ENCODE measurements at places on chromosomes 6 and 20. TPM values are rescaled to one million over a fixed set of nuclear protein-coding genes. Genes with fewer than 3 reads are reported as not detected.
A peak's percentile ranks its signal among the peaks of the same experiment; 100 is the strongest.

Gene DLL1
- 15.8 TPM for total RNA-seq

Gene TFAP2A
- not detected for total RNA-seq

Gene TMC2
- total RNA-seq = not detected

Gene OR10C1
- total RNA-seq = not detected

- H3K4me1 ChIP-seq = peaks cover 14% of the 10 kb centered on the region
- H3K36me3 ChIP-seq = peaks cover 4% of the 10 kb centered on the region
- H3K4me3 ChIP-seq = no peak overlapping the region
- H3K27ac ChIP-seq = no peak overlapping the region
Measured at GRCh38 chr6:128238225-128238624, 282.2 kb downstream of the PTPRK start.

DNA sequence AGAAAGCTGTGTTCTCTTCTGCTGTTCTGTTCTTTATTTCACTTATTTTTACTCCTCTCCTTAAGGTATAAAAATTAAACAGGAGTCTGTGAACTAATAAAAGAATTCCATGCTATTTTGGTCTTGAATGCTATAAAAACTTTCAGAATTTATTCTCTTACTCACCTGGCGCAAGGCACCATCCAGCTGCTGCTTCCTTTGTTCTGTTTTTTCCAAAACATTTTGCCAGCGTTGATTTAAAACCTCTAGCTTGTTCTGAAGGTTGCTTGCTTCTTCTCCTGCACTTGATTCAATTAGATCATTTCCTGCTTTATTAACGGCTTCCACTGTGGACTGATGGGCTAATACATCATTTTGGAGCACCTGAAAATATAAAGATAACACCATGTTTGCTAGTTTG lies 145.0 kb downstream of the DST start:
- peaks cover 6% of the 10 kb centered on the region for H3K27me3 ChIP-seq
- H3K4me3 ChIP-seq = no peak overlapping the region
- DNase-seq = no peak

- H3K36me3 ChIP-seq = peaks cover 11% of the 10 kb centered on the region
- no peak overlapping the region for H3K27ac ChIP-seq
- peaks cover 43% of the 10 kb centered on the region for H3K4me1 ChIP-seq
- peak overlapping the region; percentile 59 for H3K4me3 ChIP-seq
- no peak for DNase-seq
Measured at GRCh38 chr20:32973077-32973717, 31.0 kb downstream of the SUN5 start.

- no peak for DNase-seq
- H3K4me1 ChIP-seq = peaks cover 3% of the 10 kb centered on the region
- H3K4me3 ChIP-seq = no peak overlapping the region
- no peaks in the 10 kb centered on the region for H3K27me3 ChIP-seq
Measured at GRCh38 chr20:5211803-5212714, 85.3 kb downstream of the CDS2 start.

DNA sequence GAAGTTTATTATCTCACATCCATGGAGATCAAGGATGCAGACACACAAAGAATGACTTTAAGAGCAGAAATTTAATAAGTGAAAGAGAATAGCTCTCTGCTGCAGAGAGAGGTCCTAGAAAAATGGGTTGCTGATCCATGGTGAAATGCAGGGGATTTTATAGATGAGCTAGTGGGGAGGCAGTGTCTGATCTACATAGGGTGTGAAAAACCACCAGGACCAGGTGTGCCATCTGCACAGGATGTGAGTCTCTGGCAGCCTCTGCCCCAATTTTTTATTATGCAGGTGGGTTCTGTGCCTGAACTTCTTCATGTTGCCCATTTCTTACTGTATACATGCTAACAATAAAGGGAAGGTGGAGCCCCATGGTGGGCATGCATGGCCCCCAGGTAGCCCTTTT lies 19.9 kb upstream of the NANP start:
- no peak overlapping the region for H3K4me3 ChIP-seq
- no peaks in the 10 kb centered on the region for H3K27me3 ChIP-seq
- no peak overlapping the region for H3K27ac ChIP-seq
- no peak for DNase-seq
- peaks cover 7% of the 10 kb centered on the region for H3K4me1 ChIP-seq

- no peak for DNase-seq
- no peaks in the 10 kb centered on the region for H3K4me1 ChIP-seq
- H3K27me3 ChIP-seq = peaks cover 2% of the 10 kb centered on the region
- no peak overlapping the region for H3K27ac ChIP-seq
- H3K4me3 ChIP-seq = no peak overlapping the region
Measured at GRCh38 chr20:8780915-8781314, 288.0 kb upstream of the PLCB4 start.

- H3K27me3 ChIP-seq = no peaks in the 10 kb centered on the region
- no peak overlapping the region for H3K27ac ChIP-seq
- H3K4me1 ChIP-seq = peaks cover 35% of the 10 kb centered on the region
- no peak for DNase-seq
- H3K4me3 ChIP-seq = no peak overlapping the region
- peaks cover 41% of the 10 kb centered on the region for H3K36me3 ChIP-seq
Measured at GRCh38 chr20:45032781-45033180, 66.5 kb downstream of the STK4 start.

GRCh38 chr6:130655586-130655985 lies 171.6 kb upstream of the SMLR1 start:
- H3K4me1 ChIP-seq = peaks cover 4% of the 10 kb centered on the region
- peaks cover 4% of the 10 kb centered on the region for H3K36me3 ChIP-seq
- no peak for DNase-seq
- no peak overlapping the region for H3K27ac ChIP-seq
- H3K4me3 ChIP-seq = no peak overlapping the region
